Activated CD8-positive, alpha-beta memory T cell treated with anti-CD3 and anti-CD28 coated beads for 4 hours (primary cell): ENCODE measurements at places on chromosomes 12 and 14.
A peak's percentile ranks its signal among the peaks of the same experiment; 100 is the strongest.

GRCh38 chr12:106552228-106552627 is 30.6 kb upstream of the RFX4 start:
- no peak for DNase-seq

GRCh38 chr12:123655420-123655819 is 15.5 kb upstream of the TCTN2 start:
- DNase-seq, result no peak

DNA sequence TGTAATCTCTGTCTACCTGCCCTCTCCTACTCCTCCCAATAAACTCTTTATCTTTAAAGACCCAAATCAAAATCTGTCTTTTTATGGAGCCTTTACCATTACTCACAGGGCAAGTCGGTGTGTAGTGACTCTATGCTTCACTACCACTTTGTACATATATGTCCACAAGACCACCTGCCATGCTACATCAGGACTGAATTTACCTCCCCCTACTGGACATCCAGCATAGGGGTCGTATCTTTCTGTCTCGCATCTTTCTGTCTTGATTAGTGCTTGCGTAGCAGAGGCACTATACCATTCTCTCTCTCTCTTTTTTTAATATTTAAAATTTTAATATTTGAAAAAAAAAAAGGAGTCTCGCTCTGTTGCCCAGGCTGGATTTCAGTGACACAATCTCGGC is 587.5 kb downstream of the SOX5 start:
- DNase-seq, result no peak

GRCh38 chr14:22190411-22191191 is 398.4 kb downstream of the DAD1 start:
- DNase-seq, result no peak

DNA sequence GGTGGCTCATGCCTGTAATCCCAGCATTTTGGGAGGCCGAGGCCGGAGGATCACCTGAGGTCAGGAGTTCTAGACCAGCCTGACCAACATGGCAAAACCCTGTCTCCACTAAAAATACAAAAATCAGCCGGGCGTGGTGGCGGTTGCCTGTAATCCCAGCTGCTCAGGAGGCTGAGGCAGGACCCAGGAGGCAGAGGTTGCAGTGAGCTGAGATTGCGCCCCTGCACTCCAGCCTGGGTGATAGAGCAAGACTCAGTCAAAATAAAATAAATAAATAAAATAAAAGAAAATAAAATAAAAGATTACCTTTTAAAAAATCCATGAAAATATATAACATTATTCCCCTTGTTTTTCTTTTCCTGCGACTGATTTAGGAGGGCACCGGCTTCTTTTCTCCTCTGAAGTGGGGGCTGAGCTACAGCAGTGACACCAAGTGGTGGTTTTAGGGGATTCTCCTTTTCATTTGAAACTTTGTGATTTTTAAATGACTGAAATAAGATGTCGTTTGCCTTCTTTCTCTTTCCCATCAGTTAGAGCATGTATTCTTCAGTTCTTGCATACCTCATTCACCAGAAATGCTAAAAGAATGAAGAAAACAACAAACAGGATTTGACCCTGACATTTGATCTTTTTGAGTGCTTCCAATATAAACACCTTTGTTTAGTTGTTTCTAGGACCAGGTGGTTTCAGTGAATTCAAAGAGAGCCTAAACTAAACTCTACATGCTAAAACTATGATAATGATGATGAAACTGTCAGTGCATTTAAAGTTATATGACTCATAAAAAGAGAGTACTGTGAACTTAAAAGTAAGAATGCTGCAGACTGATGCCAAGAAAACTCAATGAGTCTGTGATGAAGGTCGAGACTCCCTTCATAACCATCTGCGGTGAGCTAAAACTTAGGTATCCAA is 22.6 kb upstream of the PKP2 start:
- DNase-seq, result no peak

DNA sequence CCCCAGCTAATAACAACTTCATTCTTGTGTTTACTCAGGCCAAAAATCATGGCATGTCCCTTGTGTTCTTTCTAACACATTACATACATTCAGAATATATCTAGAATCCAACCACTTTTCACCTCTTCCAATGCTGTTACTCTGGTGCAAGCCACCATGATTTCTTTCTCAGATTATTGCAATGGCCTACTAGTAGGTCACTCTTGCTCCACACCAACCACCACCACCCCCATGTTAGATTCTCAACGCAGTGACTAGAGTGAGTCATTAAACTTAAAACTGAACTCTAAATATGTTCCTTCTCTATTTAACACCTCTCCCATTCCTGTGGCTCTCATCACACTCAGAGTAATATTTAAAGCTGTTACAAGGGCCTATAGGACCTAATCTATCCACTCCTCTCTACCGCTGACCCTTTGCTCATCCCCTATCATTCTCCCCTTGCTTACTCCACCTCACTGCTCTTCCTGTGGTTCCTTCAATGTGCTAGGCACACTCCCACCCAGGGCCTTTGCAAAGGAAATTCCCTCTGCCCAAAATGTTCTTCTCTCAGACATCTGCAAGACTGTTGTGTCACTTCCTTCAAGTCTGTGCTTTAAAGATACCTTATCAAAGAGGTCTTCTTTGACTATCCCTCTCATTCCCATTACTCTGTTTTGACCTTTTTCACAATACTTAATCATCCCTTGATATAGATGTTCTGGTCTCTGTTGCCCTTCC is 6.6 kb downstream of the RTN1 start:
- no peak for DNase-seq

DNA sequence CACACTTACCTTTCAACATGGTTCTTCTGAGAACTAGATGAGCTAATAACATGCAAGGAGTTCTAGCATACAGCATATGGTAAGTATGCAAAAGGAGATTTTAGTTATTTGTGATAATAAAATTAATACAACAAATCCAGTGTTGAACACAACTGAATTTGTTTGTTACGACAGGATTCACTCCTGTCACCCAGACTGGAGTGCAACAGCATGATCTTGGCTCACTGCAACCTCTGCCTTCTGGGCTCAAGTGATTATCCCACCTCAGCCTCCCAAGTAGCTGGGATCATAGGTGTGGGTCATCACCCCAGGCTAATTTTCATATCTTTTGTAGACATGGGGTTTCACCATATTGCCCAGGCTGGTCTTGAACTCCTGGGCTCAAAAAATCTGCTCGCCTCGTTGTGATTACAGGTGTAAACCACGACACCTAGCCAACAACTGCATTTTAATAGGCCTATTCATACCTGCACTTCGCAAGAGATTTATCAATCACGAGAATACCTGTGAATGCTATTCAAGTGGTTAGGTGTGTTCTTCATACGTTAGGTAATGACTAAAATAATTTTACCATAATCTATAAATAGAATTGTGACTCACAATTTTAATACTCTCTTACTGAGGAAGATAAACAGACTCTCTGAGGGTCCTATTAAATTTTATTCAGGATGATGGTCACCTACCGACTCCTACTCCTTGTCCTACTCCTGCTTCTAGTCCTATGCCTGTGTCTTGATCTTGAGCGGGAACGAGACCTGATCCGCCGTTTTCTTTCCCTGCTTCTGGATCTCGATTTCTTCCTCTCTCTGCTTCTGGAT is 10.0 kb downstream of the RSRC2 start:
- no peak for DNase-seq

GRCh38 chr12:74401035-74401434 is 136.6 kb upstream of the ATXN7L3B start:
- DNase-seq, result no peak

GRCh38 chr14:104598910-104599273 is 5.7 kb downstream of the TMEM179 start:
- DNase-seq, result no peak

- no peak for DNase-seq
These were observed 265.6 kb upstream of the SFSWAP start for GRCh38 chr12:131445184-131445774.

DNA sequence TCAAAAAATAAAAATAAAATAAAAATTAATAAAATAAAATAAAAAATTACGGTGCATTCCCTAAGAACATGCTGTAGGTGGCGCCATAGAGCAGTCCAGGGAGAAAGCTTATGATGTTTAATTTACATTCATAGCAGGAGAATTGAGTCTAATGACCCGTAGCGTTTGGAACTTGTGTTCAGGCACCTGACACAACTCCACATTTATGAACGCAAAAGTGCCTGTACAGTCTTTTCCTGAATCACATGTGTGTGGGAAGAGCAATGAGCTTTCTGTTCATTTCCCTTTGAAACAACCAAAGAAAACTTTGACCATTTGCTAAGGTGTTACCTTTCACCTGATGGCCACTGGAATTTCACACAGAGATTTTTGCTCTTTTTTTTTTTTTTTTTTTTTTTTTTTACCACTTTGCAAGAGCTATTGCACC is 60.6 kb upstream of the KCNA1 start:
- no peak for DNase-seq

GRCh38 chr14:96150214-96150613 is 54.4 kb upstream of the BDKRB2 start:
- no peak for DNase-seq

DNA sequence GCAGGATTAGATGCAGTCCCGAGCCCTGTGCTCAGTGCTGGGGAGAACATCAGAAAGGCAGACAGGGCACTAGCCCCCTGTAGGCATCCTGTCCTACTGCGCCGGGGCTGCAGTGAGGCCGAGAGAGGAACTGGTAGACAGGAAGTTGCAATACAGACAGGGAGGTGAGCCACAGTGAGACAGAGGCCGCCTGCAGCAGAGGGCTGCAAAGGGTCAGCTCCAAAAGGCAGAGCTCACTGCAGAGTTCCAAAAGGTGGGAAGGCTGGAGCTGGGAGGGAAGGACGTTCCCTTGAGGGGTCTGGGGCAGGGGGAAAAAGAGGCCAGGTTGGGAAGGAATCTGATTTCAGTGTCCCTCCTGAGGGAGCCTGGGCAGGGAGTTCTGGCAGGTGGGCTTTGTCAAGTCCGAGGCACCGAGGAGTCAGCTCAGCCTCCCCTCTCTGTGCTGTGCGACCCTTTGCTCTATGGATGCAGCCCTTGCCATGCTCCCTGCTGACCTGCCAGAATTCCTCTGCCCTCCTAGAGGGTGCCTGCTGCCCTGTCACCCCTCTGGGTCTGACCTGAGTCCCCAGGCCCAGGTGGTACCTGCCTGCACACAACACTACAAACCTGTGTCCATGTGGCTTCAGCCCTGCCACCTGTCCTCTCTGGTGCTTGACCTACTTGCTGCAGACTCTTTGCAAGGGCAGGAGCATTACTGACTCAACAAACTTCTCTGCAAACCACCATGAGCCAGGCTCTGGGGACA is 63.5 kb downstream of the PRMT8 start:
- no peak for DNase-seq

DNA sequence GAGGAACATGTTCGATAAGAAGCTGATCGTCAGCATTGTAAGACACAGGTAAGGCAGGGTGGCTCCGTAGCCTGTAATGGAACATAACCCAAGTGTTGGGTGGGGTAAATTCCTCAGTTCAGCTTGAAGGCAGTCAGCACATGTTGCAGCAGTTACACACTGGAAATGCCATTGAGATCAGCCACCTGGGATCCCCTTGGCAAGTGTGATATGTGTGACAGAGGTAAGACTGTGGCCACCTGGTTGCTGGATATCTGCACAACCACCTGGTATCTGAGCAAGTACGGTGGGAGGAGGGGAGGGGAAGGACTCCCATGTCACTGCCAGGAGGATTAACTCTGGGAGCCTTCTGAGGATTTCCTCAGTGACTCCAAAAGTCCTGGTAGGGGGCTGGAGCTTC is 158.0 kb upstream of the CAND1 start:
- DNase-seq, result no peak

DNA sequence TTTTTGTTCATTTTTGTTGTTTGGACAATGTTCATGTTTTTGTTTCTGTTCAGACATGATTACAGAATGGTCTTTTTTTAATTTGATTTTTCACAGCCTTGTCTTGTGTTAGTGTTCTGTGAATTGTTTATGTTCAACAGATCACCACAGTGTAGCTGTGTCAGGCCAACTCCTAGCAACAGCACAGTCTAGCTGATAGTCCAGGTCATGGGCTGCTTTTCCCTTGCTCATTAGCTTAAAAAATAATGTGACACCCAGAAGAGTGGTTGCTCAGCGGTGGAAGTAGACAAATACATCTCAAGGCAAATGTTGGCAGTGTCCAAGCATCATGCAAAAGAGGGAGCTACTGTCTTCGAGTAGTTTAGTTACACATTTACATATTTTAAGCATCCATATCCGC is 22.4 kb downstream of the WBP11 start:
- DNase-seq, result no peak

DNA sequence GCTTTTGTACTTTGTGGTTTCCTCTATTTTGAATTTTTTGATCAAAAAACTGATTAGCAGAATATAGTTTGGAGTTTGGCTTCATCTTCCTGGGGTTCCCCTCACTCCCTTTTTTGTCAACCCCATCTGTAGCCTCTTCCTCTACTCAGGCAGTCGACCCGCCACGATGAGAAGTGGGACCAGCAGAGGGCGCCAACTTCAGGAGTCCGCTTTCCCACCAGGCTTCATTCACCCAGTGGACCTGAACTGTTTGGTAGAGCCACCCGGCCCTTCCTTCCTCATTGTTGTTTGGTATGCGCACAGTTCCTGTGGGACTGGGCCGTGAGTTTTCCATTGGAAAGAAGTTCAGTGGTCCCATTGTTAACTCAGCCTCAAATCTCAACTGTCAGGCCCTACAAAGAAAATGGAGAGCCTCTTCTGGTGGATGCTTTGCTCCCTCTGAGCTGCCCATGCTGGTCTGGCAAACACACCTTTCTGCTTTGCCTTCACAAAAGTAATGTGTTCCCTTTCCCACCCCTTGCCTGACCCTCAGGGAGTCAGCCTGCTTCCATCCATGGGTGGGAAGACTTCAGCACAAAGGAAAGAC is 21.7 kb downstream of the TMBIM6 start:
- peak; percentile 51 for DNase-seq

DNA sequence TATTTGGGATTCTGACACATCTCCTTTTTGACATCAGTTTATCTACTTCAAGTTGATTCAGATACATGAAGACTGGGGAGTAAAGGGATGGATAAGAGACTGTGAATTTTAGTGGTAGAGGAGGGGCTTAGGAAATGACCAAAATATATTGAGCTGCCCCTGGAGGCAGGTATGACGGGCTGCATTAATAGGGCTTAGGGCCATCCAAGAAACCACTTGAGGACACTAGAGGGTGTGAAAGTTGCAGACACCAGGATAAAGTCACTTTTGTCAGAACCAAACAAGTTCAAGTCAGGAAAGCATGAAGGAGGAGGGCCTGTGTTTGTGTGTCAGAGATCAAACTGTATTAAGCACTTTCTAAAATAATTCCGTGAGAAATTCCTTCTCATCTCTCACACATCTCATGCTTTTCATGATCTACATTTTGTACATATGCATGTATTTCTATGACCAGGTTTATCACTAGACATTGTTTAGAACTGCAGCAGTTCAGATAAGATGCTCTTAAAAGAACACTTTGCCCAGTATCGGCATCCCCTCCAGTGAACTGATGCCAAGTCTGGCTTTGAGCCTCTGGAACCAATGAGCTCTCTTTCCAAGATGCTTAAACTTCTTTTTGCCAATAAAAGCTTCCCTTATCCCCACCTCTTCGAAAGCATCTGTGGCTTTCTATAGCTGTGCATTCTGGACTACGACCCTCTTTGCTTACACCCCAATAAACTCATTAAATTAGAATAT is 136.9 kb downstream of the SLC38A1 start:
- DNase-seq, result no peak

DNA sequence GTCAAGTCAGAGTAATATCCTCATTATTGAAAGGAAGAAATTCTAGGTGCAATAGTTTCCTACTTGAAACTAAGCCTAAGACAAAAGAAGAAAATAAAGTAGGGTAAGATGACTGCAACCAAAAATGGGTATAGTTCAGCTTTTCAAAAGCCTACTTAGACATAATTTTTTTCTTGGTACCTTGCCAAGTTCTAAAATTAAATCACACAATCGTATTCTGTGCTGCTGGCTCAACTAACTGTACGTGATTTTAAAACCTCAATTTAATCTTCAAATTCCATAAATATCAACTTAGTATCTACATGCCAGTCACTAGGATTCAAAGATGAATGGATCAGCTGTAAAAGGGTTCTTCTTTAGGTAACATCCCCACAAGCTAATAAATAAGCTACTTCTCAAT is 56.9 kb downstream of the SCAF11 start:
- DNase-seq, result no peak
